ENCODE measurements at places on chromosomes 6 and 20.
A peak's percentile ranks its signal among the peaks of the same experiment; 100 is the strongest.

GRCh38 chr6:127924031-127924430 is 23.2 kb upstream of the THEMIS start:
- no peak for DNase-seq

GRCh38 chr6:152642578-152643375 is 5.6 kb upstream of the SYNE1 start:
- DNase-seq = no peak

- DNase-seq = no peak
These were observed 153.7 kb downstream of the TMEM242 start for GRCh38 chr6:157169656-157170055.

- DNase-seq = no peak
These were observed 15.8 kb downstream of the NPEPL1 start for GRCh38 chr20:58708246-58708931.

DNA sequence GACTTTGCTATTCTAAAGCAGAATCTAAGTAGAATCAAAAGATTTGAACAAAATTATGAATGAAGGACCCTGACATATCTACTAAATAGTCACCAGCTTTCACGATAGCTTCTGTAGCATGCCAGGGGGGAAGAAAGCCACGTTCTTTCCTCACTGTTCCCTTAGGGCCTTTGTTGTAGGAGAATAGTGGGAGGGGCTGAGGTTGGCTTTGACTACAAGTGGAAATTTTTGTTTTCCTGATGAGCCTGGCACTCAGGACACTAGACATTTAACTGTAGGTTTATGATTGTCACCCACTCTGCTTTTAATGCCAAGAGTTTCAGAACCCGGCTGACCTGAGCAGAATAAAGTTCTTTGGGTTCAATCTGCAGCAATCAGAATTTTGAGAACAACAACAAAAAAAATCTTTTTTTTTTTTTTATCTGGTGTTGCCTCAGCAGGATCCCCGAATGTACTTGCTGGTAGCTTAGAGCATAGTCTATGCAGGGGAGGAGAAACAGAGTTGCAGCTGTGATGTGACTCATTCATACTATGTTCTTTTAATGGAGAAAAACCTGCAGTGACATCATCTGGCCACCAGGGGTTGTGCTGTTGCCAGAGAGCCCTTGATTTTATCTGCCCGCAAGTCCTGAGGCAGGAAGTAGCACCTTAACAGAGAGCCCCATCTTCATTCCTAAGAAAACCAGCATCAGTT is 38.5 kb downstream of the TPD52L1 start:
- peak; percentile 53 for DNase-seq

DNA sequence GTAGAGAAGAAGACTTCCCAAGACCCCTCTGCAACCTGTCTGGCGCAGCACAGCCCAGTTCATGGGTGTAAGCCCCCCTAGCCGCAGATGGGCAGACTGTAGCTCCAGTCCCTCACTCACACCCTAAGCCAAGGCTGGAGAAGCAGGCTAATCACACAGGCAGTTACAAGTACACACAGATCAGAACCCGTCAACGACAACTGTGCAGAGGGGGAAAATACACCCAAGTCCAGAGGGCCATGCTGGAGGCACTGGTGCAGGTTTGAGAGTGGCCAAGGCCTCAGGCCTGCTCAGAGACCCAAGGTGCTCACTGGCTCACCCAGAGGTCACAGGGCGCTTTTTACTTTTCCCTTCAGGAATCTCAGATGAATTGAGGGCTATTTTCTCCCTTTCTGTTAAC is 106.1 kb downstream of the NOL4L start:
- no peak for DNase-seq

GRCh38 chr20:5928836-5929715 is 21.3 kb downstream of the TRMT6 start:
- no peak for DNase-seq

DNA sequence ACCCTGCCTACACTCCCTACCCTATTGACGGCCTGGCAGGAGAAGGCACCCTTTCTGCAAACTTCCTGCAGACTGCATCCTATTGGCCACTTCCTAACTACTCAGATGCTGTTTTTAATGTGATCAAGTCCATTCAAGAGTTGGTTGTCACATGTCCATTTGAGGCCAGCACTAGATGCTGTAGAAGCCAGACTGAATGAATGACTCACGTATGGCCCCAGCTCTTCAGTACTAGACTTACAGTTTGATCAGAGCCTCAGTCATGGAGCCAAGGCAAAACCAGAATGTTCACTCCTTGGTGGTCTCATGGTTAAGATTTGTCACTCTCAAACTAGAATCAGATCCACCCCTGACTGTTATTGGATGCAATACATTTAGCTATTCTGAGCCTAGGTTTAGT is 101.7 kb downstream of the OPRM1 start:
- no peak for DNase-seq

DNA sequence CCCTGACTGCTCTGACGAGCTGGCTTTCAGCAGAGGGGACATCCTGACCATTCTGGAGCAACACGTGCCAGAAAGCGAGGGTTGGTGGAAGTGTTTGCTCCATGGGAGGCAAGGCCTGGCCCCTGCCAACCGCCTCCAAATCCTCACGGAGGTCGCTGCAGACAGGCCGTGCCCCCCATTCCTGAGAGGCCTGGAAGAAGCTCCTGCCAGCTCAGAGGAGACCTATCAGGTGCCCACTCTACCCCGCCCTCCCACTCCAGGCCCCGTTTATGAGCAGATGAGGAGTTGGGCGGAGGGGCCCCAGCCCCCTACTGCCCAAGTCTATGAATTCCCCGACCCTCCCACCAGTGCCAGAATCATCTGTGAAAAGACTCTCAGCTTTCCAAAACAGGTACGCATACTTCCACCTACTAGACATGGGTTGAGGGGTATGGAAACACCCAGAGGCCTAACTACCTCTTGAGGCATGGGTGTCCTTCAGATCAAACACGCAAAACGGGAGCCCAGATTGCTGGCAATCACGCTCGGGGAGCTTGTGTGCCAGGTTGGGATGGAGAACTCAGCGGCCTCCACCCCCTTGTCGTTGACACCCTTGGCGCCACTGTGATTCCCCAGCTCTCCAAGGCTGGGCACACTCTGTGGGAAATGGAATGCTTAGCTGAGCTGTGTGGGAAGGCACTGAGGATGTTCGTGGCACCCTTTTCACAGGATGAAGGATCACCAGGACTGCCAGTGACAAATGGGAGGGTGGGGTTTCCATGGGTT is 25.3 kb downstream of the CASS4 start:
- no peak for DNase-seq

DNA sequence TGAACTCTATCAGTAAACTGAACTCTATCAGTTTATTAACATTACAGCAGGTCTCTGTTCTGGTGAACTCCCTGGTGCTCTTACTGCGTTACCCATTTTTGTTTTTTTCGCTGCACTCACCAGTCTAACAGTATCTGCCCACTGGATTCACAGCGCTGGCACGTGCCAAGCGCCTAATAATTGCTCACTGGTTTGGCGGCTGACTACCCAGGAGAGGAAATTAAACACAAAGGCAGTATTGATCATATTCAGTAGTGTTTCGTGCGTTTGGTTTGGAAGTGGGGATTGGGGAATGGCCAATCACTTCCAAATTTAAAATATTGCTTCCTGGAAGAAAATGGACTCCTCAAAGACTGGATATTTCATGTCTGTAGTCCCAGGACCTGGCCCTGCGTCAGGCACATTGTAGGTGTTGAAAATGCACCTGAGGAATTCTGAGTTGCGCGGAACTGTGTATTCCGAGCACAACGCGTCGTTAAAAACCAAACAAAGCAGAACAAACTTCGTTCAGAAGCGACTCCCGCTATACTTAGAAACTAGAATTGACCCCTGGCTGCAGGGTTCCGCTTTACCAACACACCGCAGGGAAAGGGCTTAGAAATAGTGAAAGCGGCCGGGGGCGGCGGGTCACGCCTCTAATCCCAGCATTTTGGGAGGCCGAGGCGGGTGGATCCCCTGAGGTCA is 1.1 kb upstream of the RPS12 start:
- no peak for DNase-seq

DNA sequence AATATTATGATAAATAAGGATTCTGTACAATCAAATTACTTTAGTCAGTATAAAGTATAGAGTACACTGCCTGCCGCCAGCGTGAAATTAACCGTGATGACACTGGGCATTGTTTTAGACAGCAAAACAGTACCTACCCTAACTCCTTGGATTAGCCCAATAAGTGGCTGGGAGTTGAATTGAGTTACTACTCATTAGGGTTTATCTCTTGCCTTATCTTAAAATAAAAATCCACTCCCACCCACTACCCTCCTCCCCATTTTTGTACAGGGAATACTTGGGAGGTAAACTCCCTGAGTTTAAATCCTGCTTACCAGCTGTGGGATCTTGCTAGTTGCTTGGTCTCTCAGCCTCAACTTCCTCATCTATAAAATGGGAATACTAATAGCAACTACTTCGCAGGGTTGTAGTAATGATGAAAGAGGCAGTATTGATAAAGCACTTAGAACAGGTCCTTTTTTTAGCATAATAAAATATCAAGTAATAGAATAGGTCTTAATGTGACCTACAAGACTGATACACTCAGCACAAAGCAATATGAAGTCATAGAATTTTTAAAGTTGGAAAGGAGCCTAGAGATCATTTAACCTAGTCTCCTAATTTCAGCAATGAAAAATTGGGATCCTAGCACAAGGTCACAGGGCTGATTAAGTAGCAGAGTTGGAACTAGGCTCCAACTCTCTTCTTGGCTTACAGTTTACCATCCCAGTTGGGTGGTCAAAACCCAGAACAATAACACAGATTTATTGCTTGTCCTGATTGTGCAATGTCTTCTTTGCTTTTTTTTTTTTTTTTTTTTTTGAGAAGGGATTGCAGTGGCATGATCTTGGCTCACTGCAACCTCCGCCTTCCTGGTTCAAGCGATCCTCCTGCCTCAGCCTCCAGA is 23.8 kb downstream of the PHACTR2 start:
- no peak for DNase-seq

DNA sequence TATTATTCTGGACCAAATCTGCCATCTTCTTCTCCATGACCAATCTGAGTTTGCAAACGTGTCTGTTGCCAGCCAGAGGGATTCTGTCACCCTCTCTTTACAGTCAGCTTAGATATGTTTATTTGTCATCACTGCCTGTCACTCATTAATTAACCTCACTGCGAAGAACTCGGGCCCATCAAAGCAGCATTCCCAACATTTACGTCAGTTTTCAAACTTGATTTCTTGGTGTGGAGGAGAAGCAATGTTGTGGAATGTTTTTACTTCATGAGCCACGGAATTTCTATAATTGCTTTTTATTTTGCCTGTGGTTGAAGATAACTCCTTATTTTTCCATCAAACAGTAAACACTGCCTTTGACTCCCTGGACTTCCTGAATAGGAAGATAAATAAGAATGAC is 91.8 kb upstream of the CNKSR3 start:
- no peak for DNase-seq

Measured in stimulated activated CD4-positive, alpha-beta T cell treated with anti-CD3 and anti-CD28 coated beads, TNF-alpha, amount 100 ng/mL, for 24 hours (primary cell).